ENCODE measurements at places on chromosomes 1 and 21.

DNA sequence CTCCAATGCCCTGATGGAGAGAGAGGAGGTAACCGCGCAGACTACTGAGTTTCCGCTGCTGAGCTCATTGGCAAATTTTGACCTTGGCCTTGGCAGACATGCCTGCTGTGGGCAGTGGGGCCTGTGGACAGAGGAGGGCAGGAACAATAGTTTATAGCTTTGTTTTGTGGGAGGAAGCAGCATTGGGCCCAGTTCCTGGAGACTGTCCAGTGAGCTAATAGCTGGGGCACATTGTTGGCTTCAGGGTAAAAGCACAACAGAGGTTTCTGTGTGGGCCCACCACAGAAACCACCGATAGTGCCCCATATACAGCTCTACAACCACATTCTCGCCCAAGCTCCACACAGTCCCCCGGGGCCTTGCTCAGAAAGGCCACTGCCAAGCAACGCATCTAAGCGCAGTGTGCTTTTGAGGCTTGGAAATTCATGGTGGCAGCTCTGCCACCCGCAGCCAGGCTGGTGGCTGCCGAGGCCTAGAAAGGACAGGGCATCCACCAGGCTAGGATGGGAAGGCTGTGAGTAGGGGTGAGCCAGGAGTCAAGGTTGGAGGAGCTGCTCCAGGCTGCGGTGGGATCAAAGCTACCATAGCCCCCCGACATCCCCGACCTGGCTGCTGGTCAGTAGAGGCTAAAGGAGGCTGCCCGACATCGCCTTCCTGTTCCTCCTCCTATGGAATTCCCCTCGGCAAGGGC, 43.2 kb downstream of the NEK2 start:
- no peak for DNase-seq

DNA sequence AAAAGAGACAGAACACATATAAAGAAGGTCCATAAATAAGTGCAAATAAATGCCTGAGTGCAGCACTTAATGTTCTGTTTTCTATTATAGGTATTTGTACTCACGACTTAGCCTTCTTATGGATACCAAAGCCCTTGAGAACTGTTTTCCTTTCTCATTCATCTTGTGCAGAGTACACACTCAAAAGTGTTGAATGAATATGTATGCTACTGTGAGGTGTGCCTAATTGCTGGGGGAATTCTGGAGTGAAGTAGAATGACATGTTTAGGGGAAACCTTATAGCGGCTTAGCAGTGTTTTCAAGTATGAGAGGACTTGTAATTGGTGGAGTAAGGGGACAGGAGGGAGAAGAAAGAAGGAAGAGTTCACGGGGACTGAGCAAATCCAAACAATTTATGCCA, 157.6 kb downstream of the CACNA1E start:
- DNase-seq, result no peak

- no peak for DNase-seq
Observed at GRCh38 chr1:178396789-178397188, 100.0 kb downstream of the CLEC20A start.

- no peak for DNase-seq
Observed at GRCh38 chr1:200634261-200635122, 13.9 kb upstream of the KIF14 start.

DNA sequence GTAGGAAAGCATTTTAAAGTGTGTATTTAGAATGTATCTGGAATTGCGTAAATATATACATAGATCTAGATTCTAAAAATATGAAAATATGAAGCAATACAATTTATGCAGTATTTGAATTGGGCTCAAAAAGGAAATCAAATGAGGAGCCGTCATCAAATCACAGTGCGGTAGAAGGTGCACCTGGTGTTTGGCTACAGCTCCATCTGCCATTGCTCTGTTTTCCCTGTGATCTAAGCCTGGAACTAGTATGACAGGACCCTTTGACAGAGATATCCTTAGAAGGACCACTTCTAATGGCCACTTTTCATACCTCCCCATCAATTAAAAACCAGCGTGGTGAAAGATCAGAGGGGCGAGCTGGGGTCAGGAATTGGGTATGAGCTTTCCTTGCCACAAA, 202.6 kb downstream of the NFIA start:
- no peak for DNase-seq

DNA sequence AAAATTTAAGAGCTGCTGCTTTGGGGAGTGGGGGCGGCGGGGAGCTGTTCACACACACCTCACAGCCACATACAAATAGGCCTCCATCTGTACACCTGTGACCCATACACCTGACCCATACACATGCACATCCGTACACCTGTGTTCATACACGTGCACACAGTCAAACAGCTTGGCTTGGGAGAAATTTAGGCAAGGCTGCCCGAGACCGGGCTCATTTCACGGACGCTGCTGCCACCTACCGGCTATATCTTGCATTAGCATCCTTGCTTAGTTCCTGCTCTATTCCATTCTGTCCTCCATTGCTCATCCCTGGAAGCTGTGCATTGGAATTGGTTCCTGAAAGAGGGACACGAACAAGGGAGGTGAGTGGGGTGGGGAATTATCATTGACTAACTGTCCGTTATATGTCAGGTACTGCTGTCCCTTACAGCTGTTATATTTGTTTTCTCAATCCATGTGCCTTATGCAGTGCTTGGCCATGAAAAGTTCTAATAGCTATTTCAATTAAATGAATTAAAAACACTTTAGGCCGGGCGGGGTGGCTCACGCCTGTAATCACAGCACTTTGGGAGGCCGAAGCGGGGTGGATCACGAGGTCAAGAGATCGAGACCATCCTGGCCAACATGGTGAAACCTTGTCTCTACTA, 37.1 kb upstream of the EPB41 start:
- DNase-seq, result peak; percentile 57

DNA sequence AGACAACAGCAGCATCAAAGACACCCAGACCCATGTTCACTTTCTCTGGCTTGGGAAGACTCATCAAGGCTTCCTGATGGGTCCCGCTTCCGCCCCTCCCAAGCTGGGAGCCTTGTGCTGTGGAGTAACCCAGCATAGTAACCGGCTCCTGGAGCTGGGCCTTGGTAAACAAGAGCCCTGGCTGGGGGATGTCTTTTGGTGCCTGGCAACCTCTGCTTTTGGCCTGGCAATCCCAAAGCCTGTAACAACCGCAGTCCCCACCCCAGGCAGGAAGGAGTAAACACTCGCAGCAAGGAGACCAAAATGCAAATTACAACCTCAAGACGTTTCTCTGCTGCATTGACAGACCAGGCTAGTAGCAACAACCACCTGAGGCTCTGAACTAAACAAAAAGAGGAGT, 16.9 kb upstream of the THRAP3 start:
- no peak for DNase-seq

DNA sequence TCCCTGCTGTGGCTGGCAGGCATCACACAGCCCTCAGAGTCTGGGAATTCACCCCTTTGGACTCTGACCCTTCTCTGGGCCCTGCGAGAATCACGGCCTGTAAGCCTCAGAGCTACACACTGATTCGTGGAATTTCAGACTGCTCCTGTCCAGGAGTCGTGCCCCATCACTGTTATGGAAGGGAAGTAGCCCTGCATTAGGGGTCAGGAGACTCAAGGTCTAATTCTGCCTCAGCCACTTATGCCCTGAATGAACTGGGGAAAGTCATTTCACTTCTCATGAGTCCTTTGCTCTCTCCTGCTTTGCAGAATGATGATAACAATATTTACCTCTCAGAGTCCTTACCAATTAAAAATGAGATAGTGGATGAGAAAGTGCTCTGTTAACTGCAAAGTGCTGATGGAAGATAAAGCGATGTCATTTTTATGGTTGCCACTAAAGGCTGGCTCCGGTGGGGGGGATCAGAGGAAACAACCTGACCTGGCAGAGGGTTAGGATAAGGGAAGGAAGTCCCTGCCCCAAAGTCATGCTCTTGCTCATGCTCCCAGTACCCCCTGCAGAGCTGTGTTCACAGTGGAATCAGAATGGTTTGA, 148.6 kb upstream of the CD34 start:
- no peak for DNase-seq

- no peak for DNase-seq
Observed at GRCh38 chr1:43530483-43531106, at the start of gene PTPRF. Gene PTPRF (plus strand): TSS chr1:43530883. CDS start chr1:43545076, 14,193 bp downstream.

GRCh38 chr1:187641463-187641862, 812.7 kb downstream of the PLA2G4A start:
- DNase-seq, result no peak

GRCh38 chr1:61151565-61151964, 69.2 kb downstream of the NFIA start:
- no peak for DNase-seq

DNA sequence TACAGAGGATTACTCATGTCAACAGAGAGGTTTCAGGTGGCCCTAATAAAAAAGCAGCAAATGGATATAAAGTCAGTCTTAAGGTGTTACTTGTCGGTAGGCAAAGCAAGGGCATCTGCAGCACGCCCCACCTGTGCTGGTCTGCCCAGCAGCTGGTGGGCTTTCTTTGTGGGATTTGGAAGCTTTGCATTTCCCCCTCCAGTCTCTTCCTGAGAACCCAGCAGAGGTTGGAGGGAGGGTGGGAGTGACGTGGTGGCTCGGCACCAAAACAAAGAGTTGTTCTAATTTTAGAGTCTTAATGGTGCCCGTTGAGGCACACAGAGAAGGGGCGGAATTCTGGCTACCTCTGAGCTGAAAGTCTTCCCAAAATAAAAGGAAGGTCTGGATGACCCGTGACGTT, 4.8 kb upstream of the PCBP3 start:
- DNase-seq, result no peak

DNA sequence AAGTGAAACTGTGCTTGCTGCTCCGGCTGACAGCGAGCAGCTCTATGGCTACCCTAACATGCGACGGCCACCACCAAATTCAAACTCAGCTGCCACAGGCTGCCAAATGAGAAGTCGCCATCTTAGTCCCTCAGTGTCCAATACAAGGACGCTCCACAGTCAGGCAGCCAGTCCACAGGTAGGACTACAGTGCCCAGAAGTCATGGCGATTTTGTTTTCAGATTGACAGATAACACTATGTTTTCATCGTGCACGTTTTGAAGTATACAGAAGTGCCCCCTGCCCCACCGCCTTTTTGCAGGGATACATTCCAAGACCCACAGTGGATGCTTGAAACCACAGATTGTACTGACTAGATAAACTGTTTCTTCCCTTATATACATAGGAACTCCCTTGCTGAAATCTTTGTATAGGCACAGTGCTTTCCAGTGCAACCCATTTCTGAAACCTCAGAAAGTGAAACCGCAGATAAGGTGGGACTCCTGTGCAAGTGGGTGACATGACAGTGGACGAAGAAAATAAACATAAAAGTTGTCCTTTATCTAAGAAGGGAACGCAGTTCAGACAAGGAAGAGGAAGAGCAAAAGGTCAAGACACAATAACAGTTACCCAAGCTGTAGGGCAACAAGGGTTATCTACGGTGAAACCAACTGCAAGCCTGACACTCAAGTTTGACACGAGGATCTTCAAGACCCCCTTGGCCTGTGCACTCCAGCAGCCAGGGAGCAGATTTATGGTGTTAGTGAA, 52.2 kb downstream of the STX6 start:
- DNase-seq, result no peak

- no peak for DNase-seq
Observed at GRCh38 chr21:42115136-42115683, 44.1 kb downstream of the UMODL1 start.

DNA sequence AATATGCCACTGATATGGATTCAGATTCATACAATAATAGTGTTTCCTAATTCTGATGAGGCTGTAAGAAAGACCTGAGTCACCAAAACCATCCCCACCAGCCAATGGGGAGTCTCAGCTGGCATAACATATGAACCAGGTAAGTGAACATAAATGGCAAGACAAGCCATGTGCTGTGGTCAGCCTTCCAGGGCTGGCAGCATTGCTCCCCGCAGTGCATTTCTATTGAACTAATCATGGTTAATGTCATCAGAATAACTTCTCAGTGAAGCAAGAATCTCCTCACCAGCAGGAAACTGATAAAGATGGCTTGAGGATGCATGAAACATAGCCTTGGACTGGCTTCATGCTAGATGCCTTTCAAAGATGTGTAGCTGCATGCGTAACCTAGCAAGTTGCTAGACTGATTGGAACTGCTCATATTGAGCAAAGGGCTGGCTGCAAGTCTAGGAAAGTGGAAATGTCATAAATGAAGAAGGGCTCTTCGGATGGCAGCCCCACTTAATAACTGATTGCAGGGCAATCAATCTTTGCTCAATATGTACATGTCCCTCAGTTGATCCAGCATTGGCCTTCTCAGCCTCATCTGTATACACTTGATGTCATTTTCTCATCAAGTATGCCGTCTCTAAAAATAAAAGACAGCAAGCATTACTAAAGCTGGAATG, 88.0 kb downstream of the NTNG1 start:
- DNase-seq, result no peak

DNA sequence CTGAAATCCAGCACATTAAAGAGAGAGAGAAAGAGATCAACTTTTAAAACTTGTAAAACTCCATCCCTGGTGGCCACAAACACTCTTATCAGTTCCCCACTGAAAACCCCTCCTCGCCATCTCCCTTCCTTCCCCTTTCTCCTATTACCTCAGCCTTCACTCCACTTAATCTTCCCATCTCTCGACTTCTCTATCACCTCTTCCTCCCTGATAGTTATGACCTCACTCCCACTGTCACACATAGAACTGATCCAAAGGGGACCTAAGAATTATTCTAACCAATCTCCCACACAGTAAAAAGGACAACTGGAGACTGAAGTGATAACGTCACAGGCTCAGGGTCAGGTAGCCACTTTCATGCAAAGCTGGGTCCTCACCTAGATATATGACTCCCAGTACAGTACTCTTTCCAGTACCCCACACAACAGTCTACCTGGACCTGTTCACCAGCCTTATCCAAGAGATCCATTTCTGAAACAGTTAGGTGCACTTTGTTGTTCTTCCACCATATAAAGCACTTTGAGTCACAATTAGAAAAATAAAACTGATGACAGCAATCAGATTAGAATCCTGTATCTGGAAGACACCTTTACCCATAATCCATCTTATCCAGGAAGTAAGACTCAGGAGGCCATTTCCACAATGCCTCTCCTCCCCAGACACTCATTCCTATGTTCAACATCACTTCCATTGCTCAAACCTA, 324.8 kb downstream of the SMYD3 start:
- no peak for DNase-seq

Measured in activated gamma-delta T cell treated with anti-CD3 and anti-CD28 coated beads, Interleukin-2, amount 50 U/mL, for 16 hours (primary cell).